ENCODE measurements at places on chromosomes 4 and X.

GRCh38 chr4:137946453-137947174 lies 295.5 kb downstream of the SLC7A11 start:
- H3K4me1 ChIP-seq, result no peaks in the 10 kb centered on the region
- no peaks in the 10 kb centered on the region for H3K27me3 ChIP-seq
- H3K4me3 ChIP-seq, result no peak overlapping the region
- H3K27ac ChIP-seq, result no peak overlapping the region

- H3K36me3 ChIP-seq, result no peaks in the 10 kb centered on the region
- H3K4me3 ChIP-seq, result no peak overlapping the region
- H3K27ac ChIP-seq, result no peak overlapping the region
- no peak for DNase-seq
- H3K4me1 ChIP-seq, result no peaks in the 10 kb centered on the region
Measured at GRCh38 chr4:155085843-155086530, 122.4 kb upstream of the NPY2R start.

DNA sequence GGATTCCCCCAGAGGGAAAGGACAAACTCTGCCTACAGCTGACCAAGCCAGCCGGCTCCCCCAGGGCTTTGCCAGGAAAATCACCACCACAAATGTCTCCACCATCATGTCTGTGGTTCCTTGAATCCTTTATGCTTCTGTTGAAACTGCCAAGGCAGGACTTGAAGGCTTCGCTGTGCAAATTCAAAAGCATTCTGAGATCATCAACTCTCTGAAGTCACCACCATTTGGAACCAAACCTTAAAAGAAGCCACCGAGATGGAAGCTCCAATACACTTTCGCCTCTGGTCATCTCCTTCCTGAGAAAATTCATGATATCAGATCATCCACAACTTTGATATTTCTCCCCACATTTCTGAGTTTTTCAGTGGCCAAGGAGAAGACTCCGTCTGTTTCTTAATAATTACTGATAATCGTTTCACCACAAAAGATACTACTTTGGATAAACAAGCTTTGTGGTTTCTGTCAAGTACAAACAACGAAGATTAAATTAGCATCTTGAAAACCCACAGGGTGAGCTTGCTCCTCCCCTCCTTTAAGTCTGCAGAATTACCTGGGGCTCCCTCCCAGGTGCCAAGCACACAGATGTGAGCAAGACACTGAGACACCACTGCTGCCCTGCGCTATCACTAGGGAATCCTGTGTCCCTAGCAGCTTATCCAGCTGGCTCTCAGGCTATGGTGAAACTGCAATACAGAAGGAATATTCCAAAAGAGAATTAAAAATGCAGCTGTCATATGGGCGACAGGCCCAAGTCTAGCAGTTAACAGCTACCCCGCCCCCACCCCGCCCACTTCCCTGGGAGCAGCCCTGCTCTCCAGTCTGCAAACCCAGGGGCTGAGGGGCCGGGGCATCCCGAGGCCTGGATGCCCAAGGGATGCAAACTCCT lies 125.0 kb upstream of the TBL1X start:
- H3K4me3 ChIP-seq, result no peak overlapping the region
- H3K4me1 ChIP-seq, result no peaks in the 10 kb centered on the region
- no peaks in the 10 kb centered on the region for H3K36me3 ChIP-seq
- H3K27me3 ChIP-seq, result no peaks in the 10 kb centered on the region
- no peak overlapping the region for H3K27ac ChIP-seq

GRCh38 chr4:16029262-16029661 lies 54.6 kb downstream of the PROM1 start:
- H3K27me3 ChIP-seq, result peaks cover 34% of the 10 kb centered on the region
- H3K4me3 ChIP-seq, result peak overlapping the region; percentile 27
- H3K27ac ChIP-seq, result no peak overlapping the region
- no peaks in the 10 kb centered on the region for H3K36me3 ChIP-seq
- H3K4me1 ChIP-seq, result peaks cover 20% of the 10 kb centered on the region

DNA sequence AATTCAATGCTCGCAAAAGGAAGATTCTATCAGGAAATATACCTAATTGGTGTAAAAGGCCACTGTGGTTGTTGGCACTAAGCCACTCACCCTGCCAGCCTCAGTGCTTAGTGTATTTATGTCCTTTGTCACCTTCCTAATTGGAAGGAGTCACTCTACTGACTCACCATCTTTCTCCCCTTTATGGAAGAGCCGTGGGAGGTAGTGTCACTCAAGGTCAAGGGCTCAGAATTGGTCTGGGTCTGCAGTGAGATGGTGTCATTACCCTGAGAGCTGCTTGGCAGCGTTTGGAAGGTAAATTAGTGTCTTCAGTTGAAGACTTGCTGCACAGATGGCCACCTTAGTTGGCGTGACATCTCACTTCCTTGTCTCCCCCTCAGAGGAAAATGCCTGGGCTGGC lies 41.7 kb upstream of the CDKN2AIP start:
- no peaks in the 10 kb centered on the region for H3K36me3 ChIP-seq
- H3K27ac ChIP-seq, result no peak overlapping the region
- H3K4me3 ChIP-seq, result no peak overlapping the region
- DNase-seq, result no peak
- peaks cover 4% of the 10 kb centered on the region for H3K4me1 ChIP-seq

All from endodermal cell (in vitro differentiated cells).